Activated CD8-positive, alpha-beta memory T cell treated with anti-CD3 and anti-CD28 coated beads for 1 hour (primary cell): ENCODE measurements at places on chromosomes 6 and 20.

GRCh38 chr20:36249450-36249849 lies 13.2 kb downstream of the AAR2 start:
- DNase-seq = no peak

- no peak for DNase-seq
Observed at GRCh38 chr6:13351271-13351670, 22.9 kb upstream of the TBC1D7 start.

- no peak for DNase-seq
Observed at GRCh38 chr6:66599541-66599940, 892.5 kb upstream of the EYS start.

DNA sequence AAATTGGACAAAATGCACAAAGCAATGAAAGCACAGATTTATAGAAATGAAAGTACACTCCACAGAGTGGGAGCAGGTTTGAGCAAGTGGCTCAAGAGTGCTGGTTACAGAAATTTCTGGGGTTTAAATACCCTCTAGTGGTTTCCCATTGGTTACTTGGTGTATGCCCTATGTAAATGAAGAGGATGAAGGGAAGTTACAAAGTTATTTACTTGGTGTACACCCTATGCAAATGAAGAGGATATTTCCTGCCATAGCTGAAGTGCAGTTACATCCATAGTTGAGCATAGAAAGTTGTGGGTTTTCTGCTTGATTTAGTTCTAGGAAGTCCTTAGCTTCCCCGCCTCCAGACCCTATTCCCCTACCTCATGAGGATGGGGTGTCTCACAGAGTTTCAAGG lies 22.7 kb downstream of the BCAS1 start:
- DNase-seq = no peak

GRCh38 chr6:10589429-10589727 lies 68.2 kb downstream of the GCNT2 start:
- no peak for DNase-seq
